ENCODE measurements at places on chromosomes 3 and 15.

DNA sequence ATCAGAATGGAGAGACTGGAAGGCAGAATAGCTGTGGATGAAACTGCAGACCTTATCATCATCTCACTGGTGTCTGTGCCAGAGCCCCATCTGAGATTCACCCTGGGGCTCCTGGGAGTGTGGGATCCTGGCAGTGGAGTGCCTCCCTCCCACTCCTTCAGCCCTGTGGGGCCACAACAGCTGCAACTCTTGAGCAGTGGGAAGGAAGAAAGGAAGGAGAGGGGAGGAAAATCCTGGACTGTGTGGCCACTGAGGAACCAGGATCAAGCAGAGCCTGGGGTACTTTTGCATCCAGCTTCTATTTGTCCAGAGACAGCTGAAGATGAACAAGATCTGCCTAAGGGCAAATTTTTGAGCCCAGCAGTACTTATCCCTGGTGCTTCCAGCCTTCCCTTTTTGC, 13.1 kb upstream of the ALDH1A2 start:
- no peak for DNase-seq

GRCh38 chr15:36218322-36218721, 361.1 kb upstream of the CDIN1 start:
- no peak for DNase-seq

DNA sequence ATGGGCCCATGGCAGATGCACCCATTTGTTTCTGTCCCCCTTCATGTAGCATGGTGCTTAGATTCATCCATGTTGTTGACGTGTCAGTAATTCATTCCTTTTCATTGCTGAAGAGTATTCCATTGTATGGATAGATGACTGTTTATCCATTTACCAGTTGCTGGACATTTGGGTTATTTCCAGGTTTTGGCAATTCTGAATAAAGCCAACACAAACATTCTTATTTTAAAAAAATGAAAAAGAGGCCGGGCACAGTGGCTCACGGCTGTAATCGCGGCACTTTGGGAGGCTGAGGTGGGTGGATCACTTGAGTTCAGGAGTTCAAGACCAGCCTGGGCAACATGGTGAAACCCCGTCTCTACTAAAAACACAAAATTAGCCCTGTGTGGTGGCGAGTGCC, 18.7 kb upstream of the TATDN2 start:
- no peak for DNase-seq

DNA sequence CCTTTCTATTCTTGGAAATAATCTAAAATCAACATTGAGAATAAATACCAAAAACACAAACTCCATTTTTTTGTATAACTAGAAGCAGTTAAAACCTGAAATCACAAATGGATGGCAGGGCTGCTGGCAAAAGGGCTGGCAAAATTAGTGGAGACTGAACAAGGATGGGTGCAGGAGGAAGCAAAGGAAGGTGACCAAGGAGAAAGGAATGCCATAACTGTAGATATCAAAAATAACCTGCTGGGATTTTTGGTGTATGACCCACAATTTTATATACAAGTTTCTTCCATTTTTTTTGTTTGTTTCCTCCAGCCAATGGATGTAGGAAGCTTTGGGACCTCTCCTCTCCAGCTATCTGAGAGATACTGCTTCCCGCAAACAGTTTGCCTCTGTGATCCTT, 12.7 kb downstream of the CFAP44 start:
- DNase-seq: no peak

- peak; percentile 75 for DNase-seq
These were observed 70.1 kb downstream of the UQCC5 start for GRCh38 chr3:52606373-52607085.

- DNase-seq: no peak
These were observed 813.1 kb downstream of the NAALADL2 start for GRCh38 chr3:175672119-175672689.

DNA sequence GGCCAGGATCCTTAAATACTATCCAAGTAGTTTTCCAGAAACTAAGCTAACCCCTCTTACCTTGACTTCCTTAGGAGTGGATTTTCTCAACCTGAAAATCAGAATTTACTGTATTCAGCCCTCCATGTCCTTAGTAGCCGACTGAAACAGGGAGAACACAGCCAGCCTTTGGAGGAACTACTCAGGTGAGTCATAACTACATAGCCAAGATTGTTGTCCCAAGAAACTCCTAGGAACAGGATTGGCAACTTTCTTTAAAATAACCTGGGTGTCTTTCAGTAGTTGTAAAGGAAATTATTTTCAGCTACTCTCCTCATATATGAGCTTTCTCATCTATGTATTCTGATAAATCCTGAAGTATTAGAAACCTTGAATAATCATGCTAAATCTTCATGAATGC, 22.3 kb downstream of the FANCD2OS start:
- peak; percentile 16 for DNase-seq

GRCh38 chr3:117079997-117080396, 370.4 kb downstream of the TUSC7 start:
- no peak for DNase-seq

DNA sequence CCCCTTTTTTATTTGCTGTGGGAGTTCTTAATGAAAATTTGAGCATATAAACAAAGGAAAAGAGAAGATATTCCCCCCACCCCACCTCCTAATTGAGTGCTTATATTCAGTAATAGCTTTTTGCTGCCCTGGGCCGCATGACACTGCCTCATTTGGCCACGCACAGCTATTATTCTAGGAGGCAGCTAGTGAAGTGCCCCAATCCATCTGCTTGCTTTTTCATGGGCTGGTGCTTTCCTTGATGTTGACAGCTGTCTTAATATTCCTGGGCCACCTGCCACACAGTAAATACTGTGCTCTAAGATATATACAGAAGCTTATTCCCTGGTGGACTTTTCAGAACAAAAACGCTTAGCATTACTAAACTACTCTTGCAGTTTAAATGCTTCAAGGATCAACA, 3.8 kb upstream of the CRYBG3 start:
- no peak for DNase-seq

GRCh38 chr3:128179484-128179819, 26.2 kb downstream of the EEFSEC start:
- no peak for DNase-seq

- no peak for DNase-seq
These were observed 55.2 kb upstream of the TRAK1 start for GRCh38 chr3:42035816-42036482.

DNA sequence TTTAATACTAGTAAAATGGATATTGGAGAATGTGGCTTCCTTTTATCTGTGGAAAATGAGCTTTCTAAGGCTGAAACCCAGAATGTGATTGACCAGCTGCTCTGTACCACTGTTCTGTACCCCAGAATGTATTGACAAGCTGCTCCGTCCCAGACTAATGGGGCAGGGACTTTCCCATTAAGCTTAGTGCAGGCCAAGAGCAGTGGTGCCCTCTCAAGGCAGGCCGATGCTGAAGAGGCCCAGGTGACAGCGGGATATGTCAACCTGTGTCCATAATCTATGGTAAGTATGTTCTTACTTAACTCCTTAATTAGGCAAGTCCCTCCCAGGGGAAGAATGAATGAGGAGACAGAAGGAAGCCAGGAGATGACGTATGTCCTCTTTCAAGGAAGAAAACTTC, 31.1 kb downstream of the SGO1 start:
- no peak for DNase-seq

DNA sequence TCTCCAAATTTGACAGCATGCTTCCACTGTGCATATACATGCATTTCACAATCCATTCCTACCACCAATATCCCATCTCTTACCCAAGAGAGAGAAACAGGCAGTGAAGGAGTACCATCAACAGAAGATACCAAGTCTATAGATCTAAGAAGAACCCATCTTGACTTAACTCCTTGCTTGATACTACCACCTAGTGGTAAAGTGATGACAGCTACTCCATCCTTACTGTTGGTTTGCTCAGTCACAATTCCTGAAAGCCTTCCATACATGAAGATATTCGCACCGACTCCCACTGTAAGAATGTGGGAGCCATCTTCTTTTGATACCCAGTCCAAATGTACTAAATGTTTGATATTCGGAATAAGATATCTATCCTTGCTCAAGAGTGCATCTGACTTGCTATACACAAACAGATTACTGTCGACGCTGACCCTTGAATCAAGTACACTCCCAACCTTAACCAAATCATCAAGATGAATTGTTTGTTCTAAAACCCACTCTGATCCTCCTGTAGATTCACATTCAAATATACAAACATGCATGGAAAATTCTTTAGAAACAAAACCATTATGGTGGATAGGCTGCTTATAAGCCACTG, 123.1 kb downstream of the DMXL2 start:
- peak; percentile 67 for DNase-seq

DNA sequence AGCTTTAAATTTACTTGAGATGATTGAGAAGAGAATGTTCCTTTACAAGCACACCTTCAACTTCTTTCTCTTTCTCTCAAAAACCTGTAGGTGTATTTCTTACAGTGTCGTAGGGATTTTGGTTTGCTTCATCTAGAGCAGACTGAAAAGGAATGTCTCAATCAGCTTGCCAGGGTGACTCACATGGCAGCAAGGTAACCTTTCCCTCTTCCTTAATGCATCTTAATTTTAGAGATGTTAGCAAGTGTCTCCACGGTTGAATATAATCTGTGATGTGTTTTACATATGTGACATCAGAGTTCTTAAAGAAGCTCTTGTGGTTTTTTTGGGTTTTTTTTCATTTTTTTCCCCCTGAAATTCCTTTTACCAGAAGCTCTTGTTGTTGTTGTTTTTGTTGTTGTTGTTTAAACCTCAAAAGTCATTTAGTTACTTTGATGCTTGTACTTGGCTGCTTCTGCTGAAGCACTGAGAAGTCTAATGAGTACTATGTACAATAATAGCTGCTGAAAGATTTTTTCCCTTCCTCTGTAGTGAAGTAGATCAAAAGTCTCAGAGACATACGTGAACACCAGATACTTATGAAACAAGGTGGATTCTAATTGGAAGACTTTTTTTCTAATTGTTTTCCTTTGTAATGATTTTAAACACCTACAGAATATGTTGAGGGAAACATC, 83.1 kb downstream of the RETNLB start:
- no peak for DNase-seq

DNA sequence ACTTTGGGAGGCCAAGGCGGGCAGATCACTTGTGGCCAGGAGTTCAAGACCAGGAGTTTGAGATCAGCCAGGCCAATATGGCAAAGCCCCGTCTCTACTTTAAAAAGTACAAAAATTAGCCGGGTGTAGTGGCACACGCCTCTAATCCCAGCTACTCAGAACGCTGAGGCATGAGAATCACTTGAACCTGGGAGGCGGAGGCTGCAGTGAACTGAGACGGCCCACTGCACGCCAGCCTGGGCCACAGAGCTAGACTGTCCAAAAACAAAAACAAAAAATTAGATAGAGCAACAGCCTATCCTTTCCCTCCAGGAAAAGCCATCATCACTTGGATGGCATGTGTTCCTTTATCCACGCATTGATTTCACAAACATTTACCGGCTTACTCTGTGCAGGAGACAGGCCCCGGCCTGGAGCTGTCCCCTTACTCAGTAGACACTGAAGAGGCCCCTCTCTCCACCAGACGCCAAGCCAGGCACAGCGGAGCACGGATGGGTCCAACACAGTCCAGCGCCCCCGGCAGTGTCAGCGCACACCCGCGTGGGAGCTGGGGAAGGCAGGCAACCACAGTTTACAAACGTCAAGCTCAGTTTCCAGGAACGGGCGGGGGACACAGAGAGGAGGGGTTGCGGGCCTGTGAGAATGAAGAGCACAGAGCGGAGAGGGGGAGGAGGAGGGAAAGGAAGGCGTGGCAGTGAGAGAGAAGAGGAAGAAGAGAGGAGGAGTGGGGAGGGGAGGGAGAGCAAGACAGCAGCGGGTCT, 3.1 kb downstream of the GP5 start:
- no peak for DNase-seq

GRCh38 chr3:45881078-45882022, 5.0 kb upstream of the CCR9 start:
- no peak for DNase-seq

DNA sequence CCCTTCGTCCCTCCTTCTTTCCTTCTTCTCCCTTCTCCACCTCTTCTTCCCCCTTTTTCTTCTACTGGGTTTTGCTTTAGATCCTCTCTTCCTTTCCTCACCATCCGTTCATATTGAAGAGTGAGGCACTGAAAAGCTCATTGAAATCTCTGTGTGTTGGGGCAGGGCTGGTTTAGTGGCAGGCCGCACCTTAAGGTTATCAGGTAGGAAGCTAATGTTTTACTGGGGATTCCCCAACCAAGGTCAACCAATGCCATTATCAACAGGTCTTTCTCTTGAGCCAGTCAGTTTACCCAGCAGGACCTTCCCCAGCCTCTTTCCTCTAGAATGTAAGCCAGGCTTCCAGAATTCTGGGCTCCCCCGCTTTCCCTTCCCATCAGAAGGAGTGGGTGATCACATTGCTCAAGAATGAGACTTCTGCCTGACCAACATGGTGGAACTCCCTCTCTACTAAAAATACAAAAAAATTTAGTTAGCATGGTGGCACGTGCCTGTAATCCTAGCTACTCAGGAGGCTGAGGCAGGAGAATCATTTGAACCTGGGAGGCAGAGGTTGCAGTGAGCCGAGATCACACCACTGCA, 11.5 kb upstream of the VPS8 start:
- DNase-seq: no peak

- DNase-seq: peak; percentile 42
These were observed 19.7 kb upstream of the UACA start for GRCh38 chr15:70783041-70783440.

GRCh38 chr3:44000586-44000985, 241.1 kb upstream of the TOPAZ1 start:
- no peak for DNase-seq

- peak; percentile 57 for DNase-seq
These were observed 2.9 kb downstream of the SCN5A start for GRCh38 chr3:38646630-38647029.

GRCh38 chr3:17207019-17207418, 322.3 kb downstream of the PLCL2 start:
- DNase-seq: no peak

GRCh38 chr3:60980342-60980692, 270.9 kb downstream of the FHIT start:
- DNase-seq: no peak

DNA sequence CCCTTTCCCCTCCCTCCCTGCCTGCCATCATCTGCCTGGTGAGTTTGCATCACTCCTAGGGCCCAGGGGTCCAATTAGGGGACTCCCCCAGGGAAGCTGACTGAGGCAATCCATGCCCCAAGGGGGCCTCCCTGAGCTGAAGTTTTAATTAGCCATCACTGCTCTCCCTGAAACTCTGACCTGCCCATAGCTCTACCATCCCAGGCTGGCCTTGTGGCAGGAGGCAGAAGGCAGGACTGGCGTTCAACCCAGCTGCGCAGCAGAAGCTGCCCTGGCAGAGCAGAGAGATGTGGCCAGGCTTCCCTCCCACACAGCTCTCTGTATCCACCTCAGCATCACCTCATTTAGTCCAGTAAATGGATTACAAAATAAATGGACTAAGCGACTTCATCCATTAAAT, 7.7 kb upstream of the C15orf39 start:
- DNase-seq: no peak

GRCh38 chr3:132007617-132008016, 27.2 kb downstream of the CPNE4 start:
- no peak for DNase-seq

GRCh38 chr3:188700501-188700900, 471.3 kb upstream of the TPRG1 start:
- DNase-seq: no peak
